ENCODE measurements at places on chromosomes 3 and 15. TPM values are rescaled to one million over a fixed set of nuclear protein-coding genes. Genes with fewer than 3 reads are reported as not detected.

Gene ALDH1A2
- total RNA-seq, result not detected

Gene C3orf33
- total RNA-seq, result 12.6 TPM

Gene KCNMB2
- total RNA-seq, result not detected

Gene GRM2
- 0.07 TPM for total RNA-seq

Gene SPINT1
- total RNA-seq, result 0.45 TPM

DNA sequence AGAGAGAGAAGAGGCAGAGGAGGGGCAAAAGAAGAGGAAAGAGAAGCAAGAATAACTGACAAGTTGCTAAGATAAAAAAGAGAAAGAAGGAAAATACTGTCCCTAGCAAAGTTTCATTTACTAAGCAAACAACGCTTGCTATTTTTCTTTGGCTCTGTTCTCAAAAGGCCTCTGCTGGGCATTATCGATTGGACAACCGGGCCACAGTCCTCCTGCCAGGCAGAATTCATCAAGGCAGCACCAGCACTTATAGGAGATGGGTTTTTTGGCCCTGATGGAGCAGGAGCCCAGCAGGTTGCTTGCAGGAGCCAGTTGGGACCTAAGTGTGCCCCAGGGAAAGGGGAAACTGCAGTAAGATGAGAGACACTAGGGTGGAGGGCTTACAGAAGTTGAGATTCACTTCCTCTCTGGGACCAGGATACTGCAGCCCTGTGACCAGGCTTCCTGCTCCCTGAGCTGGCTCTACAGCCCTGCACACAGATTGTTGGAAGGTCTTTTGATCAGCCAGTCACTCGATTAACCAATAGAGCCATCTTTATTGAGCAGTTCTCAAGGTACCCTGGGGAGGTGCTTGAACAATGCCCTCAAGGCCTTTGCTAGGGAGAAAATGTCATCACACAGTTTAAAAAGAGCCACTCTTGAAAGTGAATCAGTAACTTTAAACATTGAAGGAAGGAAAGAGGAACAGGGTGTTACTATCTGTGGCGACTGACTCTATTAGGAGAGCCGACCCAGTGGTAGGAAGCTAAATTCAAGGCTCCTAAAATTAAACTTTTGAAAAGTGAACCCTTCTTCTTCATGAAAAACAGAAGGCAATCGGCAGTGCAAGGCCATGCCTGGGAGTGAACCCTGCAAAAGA lies 28.8 kb upstream of the GLCE start:
- DNase-seq, result no peak

DNA sequence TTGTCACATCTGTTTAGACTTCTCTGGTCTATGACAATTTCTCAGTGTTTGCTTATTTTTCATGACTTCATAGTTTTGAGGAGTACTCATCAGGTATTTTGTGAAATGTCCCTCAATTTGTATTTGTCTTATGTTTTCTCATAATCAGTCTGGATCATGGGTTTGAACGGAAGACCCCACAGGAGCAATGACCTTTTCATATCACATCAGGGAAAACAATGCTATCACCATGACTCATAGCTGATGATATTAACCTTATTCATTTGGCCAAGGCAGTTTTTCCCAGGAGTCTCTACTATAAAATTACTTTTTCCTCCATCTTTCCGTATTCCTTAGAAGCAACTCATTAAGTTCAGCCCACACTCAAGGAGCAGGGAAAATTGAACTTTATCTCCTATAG lies 32.7 kb downstream of the AADACL2 start:
- no peak for DNase-seq

- peak; percentile 51 for DNase-seq
Observed at GRCh38 chr3:58288011-58288728, 17.9 kb upstream of the RPP14 start.

- no peak for DNase-seq
Observed at GRCh38 chr15:81097890-81098280, 36.2 kb upstream of the CFAP161 start.
